ENCODE measurements at places on chromosomes 7 and 10.
A peak's percentile ranks its signal among the peaks of the same experiment; 100 is the strongest.

- no peak for DNase-seq
Measured at GRCh38 chr7:66903360-66904062, 17.5 kb upstream of the TMEM248 start.

GRCh38 chr7:90833443-90833842 is 237.3 kb downstream of the CDK14 start:
- no peak for DNase-seq

DNA sequence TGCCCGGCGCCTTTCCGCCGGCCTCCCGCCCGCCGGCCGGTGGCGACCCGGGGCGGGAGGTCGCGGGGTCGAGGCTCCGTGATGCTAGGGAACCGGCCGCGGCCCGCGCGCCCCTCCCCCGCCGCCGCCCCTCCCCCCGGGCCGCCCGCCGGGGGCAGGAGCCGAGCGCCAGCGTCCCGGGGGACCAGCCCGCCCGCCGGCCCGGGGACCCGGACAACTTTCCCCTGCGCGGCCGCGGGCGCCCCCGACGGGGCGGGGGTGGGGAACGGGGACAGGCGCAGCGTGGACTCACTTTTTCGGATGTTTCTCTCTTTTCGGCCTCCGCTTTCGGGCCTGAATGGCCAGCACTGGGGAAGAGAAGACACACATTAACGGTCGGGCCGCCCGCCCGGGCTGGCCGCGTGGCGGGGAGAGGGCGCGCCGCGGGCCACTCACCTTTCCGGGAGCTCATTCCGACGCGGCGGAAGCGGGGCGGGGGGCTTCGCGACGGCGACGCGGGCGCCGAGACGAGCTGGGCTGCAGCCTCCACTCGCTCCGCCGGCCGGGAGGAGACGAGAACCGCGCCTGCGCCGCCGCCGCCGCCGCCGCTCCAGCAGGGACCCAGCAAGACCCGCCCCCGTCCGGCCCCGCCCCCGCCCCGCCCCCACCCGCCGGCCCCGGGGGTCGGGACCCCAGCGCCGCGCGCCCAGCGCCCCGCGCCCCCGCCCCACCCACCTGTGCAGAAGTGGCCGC is at the start of gene SRPK2:
Gene SRPK2, minus strand, starts transcription at position 566 of the 732 bp plus-strand sequence.
- DNase-seq: peak; percentile 43

DNA sequence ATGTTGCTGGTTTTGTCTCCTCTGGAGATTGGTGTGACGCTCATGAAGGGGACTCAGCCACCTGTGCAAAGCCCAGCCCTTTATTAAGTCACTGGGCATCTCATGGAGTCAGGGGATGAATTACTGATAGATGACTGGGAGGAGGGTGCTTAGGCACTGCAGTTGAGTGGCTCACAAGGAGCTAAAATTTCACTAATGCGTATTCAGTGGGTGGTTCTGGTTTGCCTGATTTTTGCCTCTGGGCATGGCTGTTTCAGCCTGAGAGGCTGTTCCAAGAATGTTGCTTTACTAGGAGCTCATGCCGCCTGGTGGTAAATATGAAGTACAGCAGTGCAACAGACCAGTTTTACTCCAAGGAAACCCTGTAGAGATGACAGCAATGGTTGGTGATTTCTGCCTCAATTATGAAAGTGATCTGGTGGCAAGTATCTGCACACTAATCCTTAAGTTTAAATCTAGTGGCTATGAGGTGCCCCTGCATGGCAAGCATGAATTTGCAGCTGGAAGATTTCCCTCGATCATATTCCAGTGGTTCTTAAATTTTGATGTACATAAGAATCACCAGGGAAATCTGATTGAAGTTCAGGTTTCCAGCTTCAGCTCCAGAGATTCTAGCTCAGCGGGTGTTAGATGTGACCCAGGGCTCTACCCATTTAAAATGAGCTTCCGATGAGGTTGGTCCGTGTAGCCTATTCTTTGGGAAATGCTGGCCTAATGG is 19.9 kb downstream of the ACTA2 start:
- DNase-seq: peak; percentile 85

DNA sequence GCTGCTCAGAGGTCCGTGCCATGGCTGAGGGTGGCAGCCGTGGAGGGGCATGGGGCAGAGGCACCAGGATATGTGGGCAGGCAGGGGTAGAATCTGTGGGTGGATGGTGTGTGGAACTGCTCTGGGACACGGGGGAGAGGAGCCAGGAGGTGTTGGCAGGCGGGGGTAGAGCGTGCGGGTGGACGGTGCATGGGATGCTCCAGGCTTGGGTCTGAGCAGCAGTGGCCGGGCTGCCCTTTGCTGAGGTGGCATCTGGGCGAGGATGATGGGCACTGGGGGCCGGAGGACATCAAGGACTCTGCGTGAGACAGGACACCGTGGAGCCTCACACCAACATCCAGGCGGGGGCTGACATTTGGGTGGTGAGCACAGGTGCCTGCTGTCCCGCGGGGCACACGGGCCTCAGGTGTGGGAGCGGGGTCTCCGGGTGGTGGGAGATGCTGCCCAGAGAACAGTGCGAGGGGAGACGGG is 46.2 kb downstream of the JAKMIP3 start:
- no peak for DNase-seq
